ENCODE measurements at places on chromosomes 16 and 17.

DNA sequence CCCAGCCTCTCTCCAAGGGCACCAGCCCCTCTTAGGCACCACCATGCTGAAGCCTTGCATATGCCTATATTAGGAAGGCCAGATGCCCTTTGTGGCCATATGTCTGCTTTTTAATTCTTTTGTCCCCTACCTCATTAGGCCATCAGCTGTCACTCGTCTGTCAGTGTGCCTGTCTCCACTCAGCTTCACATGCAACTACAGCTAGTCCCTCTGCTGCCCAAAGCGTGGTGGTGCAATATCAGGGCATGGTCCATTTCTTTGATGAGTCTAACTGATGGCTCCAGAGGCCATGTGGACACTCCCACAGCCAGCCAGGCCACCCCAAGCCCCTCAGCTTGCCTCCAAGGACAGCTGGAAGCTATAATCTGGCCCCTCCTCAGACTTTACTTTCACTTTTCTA, 36.3 kb downstream of the MYO18A start:
- no peak for DNase-seq

- DNase-seq = no peak
These were observed 45.9 kb downstream of the KANSL1 start for GRCh38 chr17:46147296-46147695.

DNA sequence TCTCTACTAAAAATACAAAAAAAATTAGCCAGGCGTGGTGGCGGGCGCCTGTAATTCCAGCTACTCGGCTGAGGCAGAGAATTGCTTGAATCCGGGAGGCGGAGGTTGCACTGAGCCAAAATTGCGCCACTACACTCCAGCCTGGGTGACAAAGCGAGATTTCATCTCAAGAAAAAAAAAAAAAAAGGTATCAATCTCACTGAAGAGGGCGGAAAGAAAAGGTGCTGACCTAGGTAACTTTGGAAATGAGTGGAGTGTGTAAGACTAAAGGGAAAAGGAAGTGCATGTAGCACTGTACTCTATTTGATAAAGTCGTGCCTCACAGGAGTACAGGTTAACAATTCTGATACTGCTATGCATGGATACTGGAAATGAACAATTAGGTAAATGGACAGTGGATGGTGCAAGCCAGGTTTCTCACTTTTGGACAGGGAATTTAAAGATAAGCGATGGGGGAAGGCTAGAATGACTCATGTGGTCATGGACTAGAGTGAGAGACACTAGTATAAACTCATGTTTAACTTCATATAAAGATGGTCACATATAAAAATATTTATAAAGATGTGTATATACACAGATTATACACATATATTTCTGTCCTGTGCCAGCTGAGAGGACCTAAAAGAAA, 142.9 kb downstream of the CDK5R1 start:
- no peak for DNase-seq

DNA sequence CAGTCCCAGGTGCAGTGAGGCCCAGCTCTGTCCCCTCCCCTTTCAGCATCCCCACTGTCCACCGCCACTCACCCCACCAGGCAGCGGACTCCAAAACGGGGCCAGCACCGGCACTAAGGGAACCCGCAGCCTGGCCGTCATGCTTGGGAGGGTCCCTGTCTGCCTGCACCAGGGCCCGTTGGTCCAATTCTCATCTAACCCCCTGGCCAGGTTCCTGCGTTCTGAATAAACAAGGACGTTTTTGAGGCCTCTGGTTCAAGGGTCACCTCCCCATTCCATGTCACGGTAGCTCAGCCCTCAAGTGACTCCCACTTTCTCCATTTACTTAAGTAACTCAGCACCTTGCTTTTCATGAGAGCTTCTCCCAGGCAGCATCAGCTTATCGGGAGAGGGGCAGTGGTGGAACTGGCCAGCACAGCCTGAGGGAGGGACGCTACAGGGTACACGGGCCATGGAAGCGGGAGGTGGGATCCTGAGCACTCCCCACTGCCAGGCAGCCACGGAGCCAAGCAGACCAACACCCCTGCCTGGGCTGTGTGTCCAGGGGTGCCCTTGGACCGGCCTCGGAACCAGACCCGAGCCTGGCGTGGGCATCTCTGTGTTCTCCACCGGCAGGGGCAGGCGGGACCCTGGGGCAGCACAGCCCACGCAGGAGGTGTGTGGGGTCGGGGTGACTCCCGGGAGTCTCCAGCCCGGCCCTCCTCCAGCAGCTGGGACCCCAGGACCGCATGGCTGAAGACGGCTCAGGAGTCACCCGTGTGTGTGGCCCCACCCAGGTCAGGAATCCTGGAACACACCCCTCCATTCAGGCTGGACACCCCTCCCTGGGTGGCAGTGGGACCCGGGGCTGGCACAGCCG, 74.9 kb upstream of the GNG13 start:
- no peak for DNase-seq

GRCh38 chr16:83622010-83622409, 185.8 kb upstream of the HSBP1 start:
- no peak for DNase-seq

DNA sequence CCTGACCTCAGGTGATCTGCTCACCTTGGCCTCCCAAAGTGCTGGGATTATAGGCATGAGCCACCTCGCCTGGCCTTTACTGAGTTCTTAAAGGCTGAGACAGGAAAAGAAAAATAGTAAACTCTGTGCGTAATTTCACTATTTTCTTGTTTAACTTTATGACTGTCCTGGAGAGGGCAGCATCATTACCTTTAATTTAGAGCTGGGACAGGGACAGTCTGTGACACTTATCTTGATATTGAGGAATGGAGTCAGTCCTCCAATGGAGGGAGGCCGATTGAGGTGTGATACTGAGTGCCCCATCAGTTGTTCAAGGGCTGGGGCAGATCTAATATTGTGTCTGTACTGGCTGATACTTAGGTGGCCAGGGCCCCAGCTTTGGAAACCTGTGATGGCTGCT, 21.5 kb upstream of the SPN start:
- DNase-seq = no peak

GRCh38 chr16:75342308-75342811, 90.9 kb upstream of the BCAR1 start:
- no peak for DNase-seq

DNA sequence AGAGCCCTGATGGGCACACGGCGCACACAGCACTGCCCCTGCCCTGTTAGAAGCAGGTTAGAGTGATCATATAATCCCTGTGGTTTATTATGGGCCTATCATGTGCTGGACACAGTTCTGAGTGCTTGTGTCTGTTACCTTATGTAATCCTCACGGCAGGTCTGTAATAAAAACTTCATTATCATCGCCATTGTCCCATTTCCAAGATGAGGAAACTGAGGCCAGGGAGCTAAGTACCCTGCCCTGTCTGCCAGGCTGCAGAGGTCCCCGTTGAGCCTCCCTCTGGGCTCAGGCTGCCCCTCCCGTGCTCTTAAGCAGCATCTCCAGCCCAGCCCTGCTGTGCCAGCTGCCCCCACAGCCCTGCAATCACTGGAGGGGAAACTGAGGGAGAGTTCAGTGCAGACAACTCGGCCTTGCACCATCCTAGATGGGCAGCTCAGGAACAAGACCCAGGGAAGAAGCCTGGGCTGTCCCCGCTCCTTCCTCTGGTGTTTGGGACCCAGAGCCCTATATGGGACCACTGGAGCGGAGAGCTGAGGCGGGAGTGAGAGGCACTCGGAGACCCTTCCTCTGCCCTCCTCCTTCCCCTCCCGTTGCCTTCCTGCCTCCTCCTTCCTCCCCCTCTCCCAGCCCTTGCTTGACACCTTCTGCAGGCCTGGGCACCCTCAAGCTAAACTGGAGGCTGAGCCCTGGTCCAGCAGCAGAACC, 42.0 kb downstream of the WNT3 start:
- no peak for DNase-seq

- no peak for DNase-seq
These were observed 141.9 kb upstream of the PMFBP1 start for GRCh38 chr16:72313903-72314302.

DNA sequence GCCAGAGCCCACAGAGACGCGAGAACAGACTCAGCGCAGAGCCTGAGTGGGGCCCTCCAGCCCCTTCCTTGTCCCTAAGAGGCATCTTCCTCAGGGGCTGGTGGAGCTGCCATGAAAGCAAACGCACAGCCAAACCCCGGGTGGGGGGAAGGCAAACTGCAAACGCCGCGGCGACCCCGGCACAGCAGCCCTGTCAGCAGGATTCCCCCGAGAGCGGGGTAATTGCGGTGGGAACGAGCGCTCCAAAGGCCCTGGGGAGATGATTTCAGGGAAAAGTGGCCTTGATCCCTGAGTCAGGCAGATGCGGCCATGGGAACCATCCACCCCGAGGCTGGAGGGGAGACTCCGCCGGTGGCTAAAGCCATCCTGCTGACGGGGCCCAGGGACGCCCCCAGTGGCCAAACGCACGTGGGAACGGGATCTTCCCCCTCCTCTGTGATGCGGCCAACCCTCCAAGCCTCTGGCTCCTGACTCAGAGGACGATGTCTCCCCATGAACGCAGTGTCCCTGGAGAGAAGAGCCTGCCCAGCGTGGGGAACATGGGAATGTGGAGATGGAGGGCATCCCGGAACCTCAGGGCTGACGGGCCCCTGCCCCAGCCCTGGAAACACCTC, 25.1 kb downstream of the SLC7A5 start:
- DNase-seq = no peak

DNA sequence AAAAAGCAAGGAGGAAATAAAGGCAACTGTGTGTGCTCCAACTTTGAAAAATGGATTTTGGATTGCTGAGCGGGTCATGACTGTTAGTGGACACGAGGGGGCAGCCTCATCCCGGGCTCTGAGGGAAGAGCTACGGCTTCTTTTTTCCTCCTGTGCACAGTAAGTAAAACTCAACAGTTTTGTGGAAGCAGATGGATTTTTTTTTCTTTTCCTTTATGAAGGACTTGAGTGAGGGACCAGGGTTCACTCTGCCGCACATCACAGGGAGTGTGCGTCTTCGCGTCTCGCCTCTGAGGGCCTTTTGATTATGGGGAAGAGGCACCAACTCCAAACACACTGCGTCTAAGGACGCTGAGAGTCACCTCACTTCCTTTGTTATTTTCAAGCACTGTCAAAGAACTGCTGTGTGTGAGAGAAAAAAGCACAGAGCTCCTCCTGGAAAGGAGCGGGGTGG, 80.3 kb upstream of the GOT2 start:
- DNase-seq = peak; percentile 2
